A549 (cell line): ENCODE measurements at places on chromosomes 7 and 10. TPM values are rescaled to one million over a fixed set of nuclear protein-coding genes. Genes with fewer than 3 reads are reported as not detected.

PARG gene
- polyA plus RNA-seq: 22.5 to 24.0 TPM (median 22.6 TPM) in 3 replicates

TUBAL3 gene
- 0.34 to 0.37 TPM (median 0.36 TPM) in 3 replicates for polyA plus RNA-seq

KCNMA1 gene
- polyA plus RNA-seq: 30.6 to 36.7 TPM (median 34.2 TPM) in 3 replicates

DBF4 gene
- polyA plus RNA-seq: 27.8 to 30.0 TPM (median 28.2 TPM) in 3 replicates

CFAP58 gene
- 0.17 to 0.32 TPM (median 0.25 TPM) in 3 replicates for polyA plus RNA-seq

ERVW-1 gene
- polyA plus RNA-seq: not detected in 3 replicates

DGKI gene
- 0.08 to 0.17 TPM (median 0.14 TPM) in 3 replicates for polyA plus RNA-seq

MYL7 gene
- not detected in 3 replicates for polyA plus RNA-seq

DCLRE1A gene
- 11.5 to 12.8 TPM (median 11.8 TPM) in 3 replicates for polyA plus RNA-seq

ITGB8 gene
- polyA plus RNA-seq: 0.30 to 0.50 TPM (median 0.39 TPM) in 3 replicates

ARHGEF5 gene
- 2.1 to 2.6 TPM (median 2.5 TPM) in 3 replicates for polyA plus RNA-seq

TFPI2 gene
- 156 to 182 TPM (median 163 TPM) in 3 replicates for polyA plus RNA-seq

ZNF786 gene
- polyA plus RNA-seq: 4.6 to 5.0 TPM (median 4.9 TPM) in 3 replicates

CNTNAP2 gene
- 0.04 to 0.05 TPM (median 0.05 TPM) in 3 replicates for polyA plus RNA-seq

VGF gene
- 1.4 to 2.7 TPM (median 2.0 TPM) in 3 replicates for polyA plus RNA-seq

ACTL6B gene
- not detected in 3 replicates for polyA plus RNA-seq

NCF1 gene
- polyA plus RNA-seq: 0.04 TPM in 1 of 3 replicates, not detected in the others

ASIC3 gene
- 7.5 to 11.4 TPM (median 9.8 TPM) in 3 replicates for polyA plus RNA-seq

AVL9 gene
- 19.4 to 24.0 TPM (median 21.9 TPM) in 3 replicates for polyA plus RNA-seq

NRF1 gene
- 11.2 to 11.7 TPM (median 11.5 TPM) in 3 replicates for polyA plus RNA-seq

CYP3A7 gene
- polyA plus RNA-seq: 0.14 TPM in 1 of 3 replicates, not detected in the others

C10orf53 gene
- not detected in 3 replicates for polyA plus RNA-seq

COL1A2 gene
- not detected in 3 replicates for polyA plus RNA-seq

WNT16 gene
- polyA plus RNA-seq: not detected in 3 replicates

MBLAC1 gene
- polyA plus RNA-seq: 2.5 to 3.3 TPM (median 2.6 TPM) in 3 replicates

FOXP2 gene
- not detected in 3 replicates for polyA plus RNA-seq

CRTAC1 gene
- polyA plus RNA-seq: 0.39 to 0.42 TPM (median 0.42 TPM) in 3 replicates

BBIP1 gene
- polyA plus RNA-seq: 57.2 to 64.1 TPM (median 59.6 TPM) in 3 replicates

BMPER gene
- 5.8 to 8.9 TPM (median 7.1 TPM) in 3 replicates for polyA plus RNA-seq

MORN4 gene
- 8.3 to 10.9 TPM (median 8.9 TPM) in 3 replicates for polyA plus RNA-seq

EPHB4 gene
- 25.7 to 32.9 TPM (median 30.4 TPM) in 3 replicates for polyA plus RNA-seq

RPEL1 gene
- polyA plus RNA-seq: 0.13 to 0.20 TPM (median 0.16 TPM) in 3 replicates

C7orf57 gene
- polyA plus RNA-seq: 0.04 to 0.09 TPM (median 0.04 TPM) in 3 replicates

AQP1 gene
- polyA plus RNA-seq: 0.49 to 0.55 TPM (median 0.50 TPM) in 3 replicates

CCL24 gene
- not detected in 3 replicates for polyA plus RNA-seq

IFIT1B gene
- not detected in 3 replicates for polyA plus RNA-seq

PNLIPRP2 gene
- polyA plus RNA-seq: 0.09 to 0.10 TPM in 2 of 3 replicates, not detected in the other

TSPAN12 gene
- 0.41 to 0.62 TPM (median 0.58 TPM) in 3 replicates for polyA plus RNA-seq

FAM25C gene
- polyA plus RNA-seq: 0.70 to 0.73 TPM in 2 of 3 replicates, not detected in the other

TRIL gene
- polyA plus RNA-seq: not detected in 3 replicates

SERPINE1 gene
- polyA plus RNA-seq: 286 to 399 TPM (median 346 TPM) in 3 replicates
